Lower lobe of right lung (tissue), 2 donors: ENCODE measurements at places on chromosomes 2 and 18. TPM values are rescaled to one million over a fixed set of nuclear protein-coding genes. Genes with fewer than 3 reads are reported as not detected.

Gene HTR2B
- total RNA-seq, result 0.65 TPM

Gene GPR155
- 6.2 TPM for total RNA-seq

Gene FBXO15
- total RNA-seq, result 4.2 TPM

Gene CXCR2
- 20.1 TPM for total RNA-seq

Gene FEZ2
- total RNA-seq, result 44.0 TPM

Gene MAP3K19
- total RNA-seq, result 7.2 TPM

Gene RUFY4
- not detected for total RNA-seq
